HFF-Myc (cell line): ENCODE measurements at places on chromosomes 7 and 10.

DNA sequence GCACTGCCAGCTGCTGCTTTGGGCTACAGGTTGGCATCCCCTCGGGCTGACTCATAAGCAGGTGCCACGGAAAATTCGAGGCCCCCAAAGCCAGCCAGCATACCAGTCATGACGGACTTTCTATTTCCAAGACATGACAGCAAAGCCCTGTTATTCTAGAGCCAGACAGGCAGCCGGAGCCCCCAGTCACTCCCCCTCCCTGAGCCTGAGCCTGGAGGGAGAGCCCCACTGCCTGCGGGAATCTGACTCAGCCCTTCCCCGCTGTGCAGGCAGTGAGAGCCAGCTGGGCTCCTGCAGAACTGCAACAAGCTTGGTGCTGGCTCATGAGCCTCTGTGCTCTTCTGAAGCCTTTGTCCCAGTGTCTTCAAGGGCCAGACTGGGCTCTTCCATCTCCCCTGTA lies 15.8 kb downstream of the BTBD16 start:
- DNase-seq, result no peak

DNA sequence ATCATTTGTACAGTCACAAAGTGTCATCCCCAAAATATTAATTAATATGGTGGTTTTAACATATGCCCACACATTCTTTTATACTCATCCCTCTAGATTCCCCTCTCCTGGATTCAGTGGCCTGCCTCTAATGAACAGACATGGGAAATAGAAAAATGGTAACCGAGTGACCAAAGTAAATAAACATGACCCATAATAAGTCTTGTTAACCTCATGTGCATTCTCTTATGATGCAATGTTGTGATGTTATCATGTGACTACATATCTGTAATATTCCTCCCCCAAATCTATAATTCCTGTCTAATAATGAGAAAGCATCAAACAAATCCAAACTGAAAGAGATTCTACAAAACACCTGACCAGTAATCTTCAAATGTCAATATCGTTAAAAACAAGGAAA lies 164.5 kb upstream of the PRSS1 start:
- DNase-seq, result no peak

DNA sequence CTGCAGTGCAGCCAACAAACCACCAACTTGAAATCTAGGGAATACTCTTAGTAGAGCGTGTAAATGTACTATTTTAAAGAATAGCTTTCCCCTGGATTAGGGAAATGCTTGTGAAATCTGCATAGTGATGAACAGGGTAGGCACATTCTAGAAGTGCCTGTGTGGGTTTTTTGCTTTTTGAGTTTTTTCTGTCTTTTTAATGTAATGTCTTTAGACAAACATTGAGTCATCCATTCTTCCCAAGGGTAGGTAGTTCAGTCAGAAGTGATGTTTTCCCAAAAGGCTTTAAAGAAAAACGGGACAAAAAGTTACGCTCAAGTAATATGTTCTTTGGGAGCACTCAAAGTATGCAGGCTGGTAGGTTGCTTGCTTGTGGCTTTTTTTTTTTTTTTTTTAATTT lies 130.0 kb downstream of the AUTS2 start:
- DNase-seq, result no peak

GRCh38 chr10:79431891-79432831 lies 13.3 kb downstream of the ZCCHC24 start:
- DNase-seq, result no peak

GRCh38 chr10:101130984-101131961 lies at the start of gene TLX1:
Gene TLX1, plus strand, starts transcription at chr10:101131300. Its CDS starts 242 bp downstream, at chr10:101131542.
- DNase-seq, result no peak

DNA sequence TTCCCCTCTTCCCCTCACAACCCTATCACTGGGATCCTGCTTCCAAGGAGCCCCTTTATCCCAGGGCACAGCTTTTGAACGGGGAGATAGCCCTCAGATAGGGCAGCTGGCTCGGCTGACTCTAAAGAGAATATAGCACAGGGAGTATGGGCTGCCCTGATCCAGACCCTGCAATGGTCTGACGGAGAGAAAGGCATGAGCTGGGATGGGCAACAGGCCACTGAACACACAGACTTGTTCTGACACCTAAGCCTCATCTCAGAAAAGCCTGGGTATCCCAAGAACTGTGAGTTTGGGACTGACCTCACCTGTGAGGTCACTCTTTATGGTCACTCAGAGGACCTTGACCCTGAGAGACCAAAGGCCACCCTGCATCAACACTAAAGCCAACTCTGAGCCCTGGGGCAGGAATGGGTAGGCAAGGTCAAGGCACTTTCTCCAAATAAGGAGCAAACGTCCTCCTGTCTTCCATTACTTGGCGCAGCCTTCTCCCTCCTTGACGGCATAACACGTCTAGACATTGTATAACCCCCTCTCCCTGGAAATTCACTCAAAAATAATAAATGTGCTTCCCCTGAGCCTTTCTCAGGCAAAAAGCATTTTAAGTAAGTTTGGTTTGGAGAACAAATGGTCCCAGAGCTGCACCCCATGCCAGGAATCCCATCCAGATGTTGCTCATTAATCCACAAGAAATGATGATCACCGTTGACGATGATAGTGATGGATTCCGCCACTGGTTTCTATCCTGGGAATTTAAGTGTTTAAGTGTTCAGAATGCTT lies 8.2 kb upstream of the LRRC18 start:
- DNase-seq, result no peak

DNA sequence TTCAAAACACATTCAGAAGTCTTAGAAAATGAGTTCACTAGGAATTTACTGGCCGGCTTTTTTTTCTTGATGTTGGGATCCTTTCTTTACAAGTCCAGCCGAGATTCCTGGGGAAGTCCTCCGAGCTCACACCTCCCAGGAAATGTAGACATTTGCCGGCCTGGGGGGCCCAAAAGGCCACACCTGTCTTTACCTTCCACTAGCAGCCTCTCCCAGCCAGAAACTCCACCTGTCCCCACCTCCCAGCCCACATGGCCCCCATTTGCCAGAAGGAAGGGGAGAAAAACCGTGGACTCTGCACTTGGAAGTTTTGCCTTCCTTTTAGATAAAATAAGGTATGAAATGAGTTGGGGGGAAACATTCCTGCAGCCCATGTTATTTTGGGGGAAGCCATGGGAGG lies 27.6 kb upstream of the EMX2 start:
- DNase-seq, result no peak

DNA sequence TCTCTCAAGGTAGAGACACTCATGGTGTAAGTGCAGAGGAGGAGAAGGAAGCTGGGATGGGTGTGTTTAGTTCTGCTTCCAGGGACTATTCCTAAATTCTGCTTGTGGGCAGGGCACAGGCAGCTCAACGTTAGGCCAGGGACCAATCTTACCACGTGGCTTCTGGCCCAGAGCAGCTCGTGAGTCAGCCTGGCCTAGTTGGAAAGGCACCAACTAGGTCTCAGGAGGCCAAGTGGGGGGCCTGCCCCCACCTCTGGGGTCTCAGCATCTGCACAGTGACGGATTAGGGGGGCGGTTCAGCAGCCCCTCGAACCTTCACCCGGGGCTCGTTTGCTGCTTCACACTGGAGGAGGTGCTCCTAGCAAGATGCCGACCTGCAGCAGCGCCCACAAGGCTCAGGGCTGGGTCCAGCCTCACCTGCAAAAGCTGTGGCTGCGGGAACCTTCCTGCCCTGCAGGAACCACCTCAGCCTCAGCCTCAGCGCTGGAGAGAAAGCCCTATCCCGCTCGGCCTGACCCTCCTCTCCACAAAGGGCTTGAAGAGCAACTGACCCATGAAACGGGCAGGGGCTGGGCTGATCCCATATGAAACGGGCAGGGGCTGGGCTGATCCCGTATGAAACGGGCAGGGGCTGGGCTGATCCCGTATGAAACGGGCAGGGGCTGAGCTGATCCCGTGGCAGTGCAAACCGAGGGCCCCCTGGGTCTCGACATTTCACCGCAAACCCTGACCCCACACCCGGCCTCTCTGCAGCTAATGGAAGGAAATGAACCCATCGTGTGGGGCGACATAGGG lies 447.4 kb downstream of the DNAJB6 start:
- no peak for DNase-seq

- no peak for DNase-seq
Observed at GRCh38 chr7:156578978-156579430, 61.6 kb upstream of the RNF32 start.

DNA sequence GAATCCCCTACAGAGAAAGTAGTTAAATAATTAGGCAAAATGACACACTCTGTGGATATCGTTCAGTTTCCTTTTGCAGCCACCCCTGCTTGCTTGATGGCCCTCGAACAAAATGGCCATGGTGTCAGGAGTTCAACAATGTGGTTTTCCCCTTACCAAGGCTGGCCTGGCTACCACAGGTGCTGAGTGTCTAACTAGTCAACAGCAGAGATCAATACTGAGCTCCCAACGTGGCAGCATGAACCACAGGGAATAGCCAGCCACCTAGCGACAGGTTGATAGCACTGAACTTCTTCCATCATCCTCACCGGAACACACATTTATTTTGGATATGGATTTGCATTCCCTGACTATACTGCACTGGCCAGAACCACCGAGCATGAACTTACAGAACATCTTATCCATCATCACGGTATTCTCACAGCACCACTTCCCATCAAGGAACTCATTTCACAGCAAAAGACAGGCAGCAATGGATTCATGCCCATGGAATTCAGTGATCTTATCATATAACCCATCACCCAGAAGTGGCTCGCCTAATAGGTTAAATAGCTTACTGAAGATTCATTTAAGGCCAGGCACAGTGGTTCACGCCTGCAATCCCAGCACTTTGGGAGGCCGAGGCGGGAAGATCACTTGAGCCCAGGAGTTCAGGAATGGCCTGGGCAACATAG lies 6.3 kb downstream of the C10orf67 start:
- DNase-seq, result no peak

DNA sequence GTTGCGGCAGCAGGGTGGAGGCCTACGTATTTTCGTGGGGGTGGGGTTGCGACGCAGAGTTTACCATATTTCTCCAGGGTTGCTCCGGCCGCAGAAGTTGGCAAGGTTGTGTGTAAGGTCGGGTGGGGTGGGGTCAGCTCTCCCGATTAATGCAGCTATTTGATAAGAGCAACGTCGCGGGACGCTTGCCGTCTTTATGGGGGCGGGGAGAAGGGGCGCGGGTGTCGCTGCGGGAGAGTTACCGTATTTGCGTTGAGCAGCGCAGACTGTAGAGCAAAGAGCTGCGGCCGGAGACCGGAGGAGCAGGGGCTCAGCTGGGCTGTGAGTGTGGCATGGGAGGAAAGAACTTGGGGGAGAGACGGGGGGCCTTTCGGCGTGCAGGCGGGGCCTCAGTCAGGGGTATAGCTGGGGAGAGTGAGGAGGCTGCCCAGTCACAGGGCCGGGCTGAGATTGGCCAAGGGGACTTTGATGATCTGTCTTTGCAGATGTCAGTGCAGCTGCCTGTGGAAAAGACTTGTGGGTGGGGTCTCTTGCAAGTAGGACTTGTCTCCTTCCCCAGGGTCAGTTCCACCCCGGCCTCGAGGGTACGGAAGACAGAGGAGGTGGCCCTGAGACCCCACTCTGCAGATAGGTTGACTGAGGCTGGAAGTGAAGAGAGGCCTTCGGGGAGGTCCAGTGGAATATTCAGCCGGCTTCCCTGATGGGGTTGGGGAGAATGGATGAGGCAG lies 26.6 kb downstream of the ZNF775 start:
- DNase-seq, result no peak

DNA sequence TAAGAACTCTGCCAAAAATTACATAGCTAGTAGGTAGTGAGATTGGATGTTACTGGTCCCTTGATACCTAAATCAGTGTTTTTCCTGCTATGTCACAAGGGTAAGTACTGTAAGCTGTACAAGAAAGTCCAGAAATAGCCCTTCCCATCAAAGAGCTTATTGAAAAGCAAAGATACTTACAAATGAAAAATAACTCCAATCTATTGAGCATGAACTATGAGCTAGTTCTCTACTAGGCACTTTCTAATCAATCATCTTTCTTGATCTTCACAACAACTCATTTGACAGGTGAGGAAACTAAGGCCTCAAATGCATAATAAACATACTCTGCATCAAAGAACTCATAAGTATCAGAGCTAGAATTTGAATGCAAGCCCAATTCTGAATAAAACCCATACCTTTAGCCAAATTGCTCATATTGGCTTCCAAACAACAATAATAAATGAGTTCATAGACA lies 249.8 kb upstream of the TCF7L2 start:
- DNase-seq, result no peak

GRCh38 chr10:24119896-24120295 lies 89.0 kb upstream of the KIAA1217 start:
- no peak for DNase-seq

DNA sequence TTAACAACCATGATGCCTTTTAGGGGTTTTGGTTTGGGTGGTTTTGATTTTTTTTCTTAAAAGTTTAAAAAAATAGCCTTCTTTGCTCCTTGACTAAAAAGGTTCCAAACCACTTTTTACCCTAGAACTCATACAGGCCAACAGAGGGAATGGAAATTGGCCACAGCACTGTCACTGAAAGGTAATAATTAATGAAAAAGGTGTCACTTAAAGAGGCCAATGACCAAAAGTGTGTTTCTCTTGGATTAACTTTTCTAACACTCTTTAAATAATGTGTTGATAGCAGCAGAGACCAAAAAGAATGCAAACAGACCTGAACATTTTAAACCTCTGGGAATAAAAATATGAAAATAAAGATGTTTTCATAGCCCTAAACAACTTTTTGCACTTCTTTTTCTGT lies 221.1 kb upstream of the TCF7L2 start:
- DNase-seq, result no peak

DNA sequence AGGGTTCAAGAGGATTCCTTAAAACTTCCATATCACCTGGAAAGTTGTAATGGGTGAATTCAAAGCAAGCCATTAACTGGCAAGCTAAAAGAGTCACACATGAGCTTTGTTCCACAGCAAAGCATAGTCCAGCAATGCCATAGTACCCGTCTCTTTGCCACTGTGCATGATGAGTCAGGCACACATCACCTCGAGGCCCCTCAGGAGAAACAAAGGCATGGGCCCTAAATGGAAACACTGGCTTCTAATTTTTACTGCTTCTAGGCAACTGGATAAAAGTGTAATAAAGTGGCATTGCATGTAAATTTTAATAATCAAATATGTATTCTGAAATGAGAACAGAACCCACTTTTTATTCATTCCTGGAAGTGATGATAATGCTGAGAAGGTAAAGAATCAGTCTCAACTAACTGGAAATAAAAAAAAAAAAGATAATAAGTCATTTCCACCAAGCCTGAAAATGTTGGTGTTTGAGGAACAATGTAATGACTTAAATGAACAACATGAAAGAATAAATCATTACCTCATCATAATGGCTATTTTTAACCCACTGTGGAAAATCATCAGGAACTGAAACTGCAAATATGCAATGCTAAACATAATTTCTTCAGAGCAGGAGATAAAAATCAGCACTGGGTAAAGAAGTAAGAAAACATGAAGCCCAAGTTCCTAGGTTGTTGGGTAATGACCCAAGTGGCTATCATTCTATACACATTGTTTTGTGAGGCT lies 104.9 kb downstream of the CDK6 start:
- no peak for DNase-seq
